HFFc6 (cell line): ENCODE measurements at places on chromosomes 7 and 10. TPM values are rescaled to one million over a fixed set of nuclear protein-coding genes. Genes with fewer than 3 reads are reported as not detected.

DNA sequence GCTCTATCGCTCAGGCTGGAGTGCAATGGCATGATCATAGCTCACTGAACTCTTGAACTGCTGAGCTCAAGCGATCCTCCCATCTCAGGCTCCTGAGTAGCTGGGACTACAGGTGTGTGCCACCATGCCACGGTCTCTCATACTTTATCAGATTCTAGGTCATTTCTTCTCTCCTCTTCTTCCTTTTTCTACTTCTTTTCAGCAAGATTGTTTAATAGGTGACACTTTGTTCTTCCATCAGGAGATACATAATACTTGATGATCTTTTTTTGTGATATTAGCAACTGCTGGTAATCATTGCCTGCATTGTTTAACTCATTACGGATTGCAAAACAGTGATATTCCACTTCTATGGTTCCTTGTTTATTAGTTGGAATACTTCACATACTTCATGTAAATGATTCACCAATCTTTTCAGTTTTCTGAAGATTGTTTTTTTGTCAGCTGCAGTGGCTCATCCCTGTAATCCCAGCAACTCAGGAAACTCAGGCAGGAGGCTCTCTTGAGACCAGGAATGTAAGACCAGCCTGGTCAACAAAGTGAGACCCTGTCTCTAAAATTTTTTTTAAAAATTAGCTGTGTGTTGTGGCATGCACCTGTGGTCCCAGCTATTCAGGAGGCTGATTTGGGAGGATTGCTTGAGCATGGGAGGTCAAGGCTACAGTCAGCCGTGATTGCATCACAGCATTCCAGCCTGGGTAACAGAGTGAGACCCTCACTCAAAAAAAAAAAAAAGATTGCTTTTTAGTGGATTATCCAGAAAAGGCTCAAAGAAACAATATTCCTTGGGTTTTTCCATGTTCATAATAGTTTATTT is 36.2 kb upstream of the CHST3 start:
- DNase-seq = peak; percentile 56

DNA sequence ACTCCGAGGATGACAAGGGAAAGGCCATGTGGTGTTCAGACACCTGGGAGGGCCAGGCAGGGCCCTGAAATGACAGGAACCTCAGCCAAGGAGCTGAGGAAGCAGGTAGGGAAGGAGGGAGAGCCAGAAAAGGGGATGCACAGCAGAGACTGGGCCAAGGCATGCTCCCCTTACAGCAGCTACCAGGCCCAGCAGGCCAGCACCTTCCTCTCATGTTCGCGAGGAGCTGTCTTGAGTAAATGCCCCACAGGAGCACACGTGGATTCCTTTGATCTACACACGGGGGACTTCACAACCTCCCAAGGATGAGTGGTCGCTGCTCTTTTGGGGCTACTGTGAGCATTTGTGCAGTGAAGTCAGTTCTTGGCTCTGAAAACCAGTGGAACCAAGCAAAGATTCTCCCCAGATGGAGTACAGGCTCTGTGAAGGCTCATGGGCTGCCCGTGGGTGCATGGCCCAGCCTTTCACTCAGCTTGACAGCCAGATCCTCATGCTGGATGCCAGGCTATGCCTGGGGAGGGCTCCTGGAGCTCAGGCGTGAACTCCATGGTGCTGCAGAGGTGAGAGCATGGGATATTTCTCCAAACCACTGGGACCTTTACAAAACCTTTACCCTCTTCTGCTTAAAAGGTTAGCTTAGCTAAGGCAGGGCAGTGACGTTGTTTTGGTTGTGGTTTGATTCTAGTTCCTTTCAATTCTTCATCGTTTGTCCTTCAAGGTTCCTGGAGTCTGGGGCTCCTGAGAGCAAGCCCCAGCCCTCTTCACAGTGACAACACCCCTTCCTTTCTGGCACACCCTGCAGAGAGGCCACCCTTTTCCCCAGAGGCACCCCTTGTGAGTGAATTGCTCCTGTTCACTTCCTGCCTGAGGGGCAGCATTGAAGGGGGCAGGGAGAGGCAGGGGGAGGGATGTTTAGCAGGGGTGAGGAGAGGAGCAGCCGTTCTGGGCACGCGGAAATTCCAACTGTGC is 74.2 kb upstream of the ZPBP start:
- no peak for DNase-seq

DNA sequence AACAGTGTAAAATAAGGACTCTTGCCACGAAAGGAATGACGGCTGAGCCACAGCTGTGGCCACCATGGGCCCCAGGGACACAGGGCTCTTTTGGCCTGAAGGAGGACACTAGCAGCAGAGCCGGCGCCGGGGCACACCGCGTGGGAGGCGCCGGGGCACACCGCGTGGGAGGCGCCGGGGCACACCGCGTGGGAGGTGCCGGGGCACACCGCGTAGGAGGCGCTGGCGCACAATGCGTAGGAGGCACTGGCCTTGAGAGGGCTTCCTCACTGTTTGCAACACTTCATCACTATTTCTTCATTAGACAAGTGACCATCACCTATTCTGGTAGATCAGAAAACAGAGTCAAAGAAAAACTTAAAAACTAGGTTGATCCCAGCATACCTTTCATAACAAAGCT is 23.4 kb downstream of the ESYT2 start:
- no peak for DNase-seq

DNA sequence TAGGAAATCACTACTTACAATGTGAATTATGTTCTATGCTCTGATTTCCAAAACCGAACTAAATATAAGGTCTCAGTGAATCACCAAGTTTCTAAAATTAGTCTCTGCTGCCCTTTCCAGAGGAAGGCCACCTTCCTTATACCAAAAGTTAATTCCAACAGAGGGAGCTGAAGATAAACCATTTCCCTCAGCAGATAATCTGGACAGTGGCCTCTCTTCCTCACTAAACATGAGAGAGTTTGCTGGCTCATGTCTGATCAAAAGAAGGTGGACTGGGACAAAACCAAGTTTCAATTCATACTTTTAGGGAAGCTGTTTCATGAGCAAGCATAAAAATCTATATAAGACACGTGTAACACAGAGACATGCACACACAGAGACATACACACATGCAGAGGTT is 6.4 kb downstream of the FEZF1 start:
- no peak for DNase-seq

- no peak for DNase-seq
Measured at GRCh38 chr10:99497343-99498025, 35.3 kb upstream of the NKX2-3 start.

- DNase-seq = no peak
Measured at GRCh38 chr10:44424298-44424697, 39.4 kb upstream of the CXCL12 start.

DNA sequence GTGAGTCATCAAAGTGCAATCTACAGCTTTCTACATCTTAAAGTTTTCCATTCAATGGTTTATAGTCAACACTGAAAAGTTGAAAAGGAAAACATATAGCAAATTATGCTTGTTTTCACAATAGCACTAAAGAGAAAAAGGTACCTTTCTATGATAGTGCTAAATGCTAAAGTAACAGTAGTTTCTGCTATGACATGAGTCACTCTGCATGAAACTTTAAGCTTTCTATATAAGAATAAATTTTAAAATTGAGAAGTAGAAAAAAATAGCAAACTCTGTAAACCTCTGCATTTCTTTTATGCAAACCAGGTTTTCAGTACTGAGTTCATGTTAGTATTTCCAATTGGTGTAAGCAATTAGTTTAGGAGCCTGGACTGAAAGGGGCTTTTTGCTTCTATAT is 31.2 kb upstream of the TMEM168 start:
- DNase-seq = no peak

DNA sequence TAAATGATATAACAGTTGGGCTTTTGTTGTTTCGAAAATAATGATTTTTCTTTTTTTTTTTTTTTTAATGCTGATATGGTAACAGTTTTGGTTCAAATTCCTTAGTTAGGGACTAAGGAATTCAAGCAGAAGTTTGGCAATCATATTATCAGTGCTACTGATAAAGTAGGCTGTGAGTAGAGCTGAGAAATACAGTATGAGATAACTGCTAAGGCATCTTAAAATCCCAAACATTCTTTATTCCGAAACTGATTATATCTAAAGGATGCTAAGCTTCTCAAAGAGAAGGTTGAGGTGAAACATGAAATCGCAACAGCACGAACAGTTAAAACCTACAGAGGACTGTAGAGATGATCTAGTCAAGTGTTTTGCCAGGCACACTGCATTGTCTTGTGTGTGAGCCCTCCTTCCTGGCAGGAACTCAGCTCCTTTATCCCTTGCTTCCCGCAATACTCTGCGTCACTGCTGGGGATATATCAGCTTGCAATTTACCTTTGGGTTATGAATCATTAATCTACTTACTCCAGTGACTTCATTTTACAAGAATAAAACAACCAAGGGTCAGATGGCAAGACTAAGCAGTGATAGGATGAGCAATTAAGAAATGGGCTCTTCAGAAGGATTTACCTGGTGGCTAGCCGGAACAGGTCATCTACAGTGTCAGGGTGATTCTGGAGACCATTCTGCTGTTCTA is 36.7 kb downstream of the IRF5 start:
- DNase-seq = peak; percentile 79

- DNase-seq = no peak
Measured at GRCh38 chr10:117544004-117544701, 1.6 kb downstream of the EMX2 start.

- no peak for DNase-seq
Measured at GRCh38 chr10:24156686-24157085, 52.3 kb upstream of the KIAA1217 start.

SLC18A2 gene
- not detected in 3 replicates for total RNA-seq

LIPM gene
- total RNA-seq = not detected in 3 replicates

FBXO24 gene
- total RNA-seq = 0.22 to 0.33 TPM (median 0.24 TPM) in 3 replicates

MEST gene
- total RNA-seq = 0.42 and 2.2 TPM in 2 replicates

C10orf143 gene
- 2.1 to 2.4 TPM (median 2.4 TPM) in 3 replicates for total RNA-seq

CC2D2B gene
- not detected in 3 replicates for total RNA-seq

IFIT5 gene
- total RNA-seq = 18.2 to 22.2 TPM (median 20.7 TPM) in 3 replicates

CPA2 gene
- total RNA-seq = not detected in 3 replicates
